ENCODE measurements at places on chromosomes 4 and X.

DNA sequence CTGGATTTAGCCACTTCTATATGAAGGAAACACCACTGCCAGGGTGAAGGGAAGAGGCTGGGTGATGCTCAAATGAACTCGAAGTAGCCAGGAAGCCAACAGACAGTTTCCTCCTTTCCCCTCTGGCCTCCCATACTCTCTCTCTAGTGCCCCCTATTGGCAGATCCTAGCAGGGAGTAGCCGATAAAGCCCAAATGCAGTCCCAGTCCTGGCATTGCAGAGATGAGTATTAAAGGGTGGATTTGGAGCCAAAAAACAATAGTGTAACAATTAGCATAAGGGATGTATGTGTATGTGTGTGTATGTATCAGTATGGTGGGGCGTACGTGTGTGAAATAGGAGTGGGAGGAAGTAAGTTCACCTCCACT lies 213.8 kb upstream of the LDB2 start:
- DNase-seq, result peak; percentile 70

DNA sequence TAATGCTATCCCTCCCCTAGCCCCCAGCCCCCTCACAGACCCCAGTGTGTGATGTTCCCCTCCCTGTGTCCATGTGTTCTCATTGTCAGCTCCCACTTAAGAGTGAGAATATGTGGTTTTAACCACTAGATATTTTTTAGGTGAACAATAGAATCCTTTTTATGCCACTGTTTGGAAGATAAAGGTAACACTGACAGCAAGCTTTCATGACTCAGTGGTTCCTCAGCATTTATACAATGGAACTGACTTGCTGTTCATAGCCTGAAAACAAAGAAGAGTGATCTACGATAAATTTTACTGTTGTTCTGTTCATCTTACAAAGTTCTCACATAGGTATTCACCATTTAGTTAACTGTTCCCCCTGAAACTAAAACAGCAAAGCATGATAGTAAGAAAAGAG lies 147.8 kb downstream of the ARHGAP10 start:
- DNase-seq, result no peak

DNA sequence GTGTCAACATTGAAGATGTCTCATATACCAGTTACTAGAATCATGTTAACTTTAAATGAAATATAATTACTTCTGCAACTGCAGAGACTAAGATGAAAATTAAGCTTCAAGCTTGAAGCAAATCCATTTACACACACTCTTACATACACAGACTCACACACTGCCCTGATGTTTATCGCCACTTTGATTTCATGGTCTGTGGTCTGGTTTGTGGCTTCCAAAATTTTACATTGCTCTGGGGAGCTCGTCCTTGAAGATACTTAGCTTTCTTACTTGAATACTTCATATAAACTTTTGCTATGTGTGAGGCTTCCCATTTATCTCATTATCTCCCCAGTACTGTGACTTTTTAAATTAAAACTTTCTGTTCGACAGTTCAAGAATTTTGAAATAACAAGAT lies 35.8 kb downstream of the ARHGEF38 start:
- no peak for DNase-seq

DNA sequence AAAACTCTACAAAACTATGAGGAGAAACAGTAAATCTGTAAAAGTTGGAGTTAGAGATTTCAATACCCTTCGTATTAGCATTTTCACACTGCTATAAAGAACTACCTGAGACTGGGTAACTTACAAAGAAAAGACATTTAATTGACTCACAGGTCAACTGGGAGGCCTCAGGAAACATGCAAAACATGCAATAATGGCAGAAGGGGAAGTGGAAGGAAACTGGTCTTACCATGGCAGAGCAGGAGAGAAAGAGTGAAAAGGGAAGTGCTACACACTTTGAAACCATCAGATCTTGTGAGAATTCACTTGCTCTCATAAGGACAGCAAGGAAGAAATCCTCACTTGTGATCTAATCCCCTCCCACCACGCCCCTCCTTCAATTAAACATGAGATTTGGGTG lies 949.9 kb downstream of the TECRL start:
- DNase-seq, result no peak

DNA sequence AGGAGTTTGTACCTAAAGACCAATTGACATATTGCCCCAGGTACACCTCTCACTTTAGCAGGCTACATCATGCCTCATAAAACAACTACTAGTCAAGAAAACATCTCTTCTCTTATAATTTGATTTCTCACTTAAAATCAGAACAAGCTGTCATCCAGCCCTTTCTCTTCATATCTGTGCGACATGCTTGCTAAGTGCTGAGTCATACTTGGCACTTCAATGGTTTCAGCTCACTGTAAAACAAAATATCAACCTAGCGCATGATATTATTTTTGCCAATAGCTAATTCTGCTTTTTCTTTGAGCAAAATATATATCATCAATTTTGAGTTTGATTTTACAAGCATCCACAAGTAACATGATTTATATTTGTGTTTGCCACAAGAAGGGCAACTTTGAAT lies 27.9 kb upstream of the FUNDC1 start:
- no peak for DNase-seq

GRCh38 chrX:78923198-78924015 lies 21.8 kb upstream of the P2RY10 start:
- DNase-seq, result no peak

DNA sequence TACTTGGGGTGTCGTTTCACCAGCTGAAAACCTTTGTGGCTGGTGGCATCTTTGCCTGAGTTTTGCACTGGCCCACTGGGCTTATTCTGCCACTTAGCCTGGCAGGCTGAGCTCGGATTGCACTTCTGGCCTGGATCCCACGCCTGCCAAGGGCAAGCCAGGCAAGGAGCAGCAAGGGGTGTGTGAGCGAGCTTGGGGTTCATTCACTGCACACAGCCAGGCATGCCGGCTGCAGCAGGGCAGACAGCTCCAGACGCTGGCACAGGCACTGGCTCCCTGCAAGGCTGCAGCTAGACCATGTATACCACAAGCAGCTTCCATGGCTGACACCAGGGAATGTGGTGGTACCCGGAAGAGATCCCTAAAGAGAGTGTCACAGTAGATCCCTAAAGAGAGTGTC lies 476.3 kb downstream of the EPHA5 start:
- no peak for DNase-seq

- no peak for DNase-seq
Observed at GRCh38 chr4:39353478-39354253, 12.5 kb downstream of the RFC1 start.

- DNase-seq, result no peak
Observed at GRCh38 chr4:149158817-149159216, 656.8 kb downstream of the IQCM start.

DNA sequence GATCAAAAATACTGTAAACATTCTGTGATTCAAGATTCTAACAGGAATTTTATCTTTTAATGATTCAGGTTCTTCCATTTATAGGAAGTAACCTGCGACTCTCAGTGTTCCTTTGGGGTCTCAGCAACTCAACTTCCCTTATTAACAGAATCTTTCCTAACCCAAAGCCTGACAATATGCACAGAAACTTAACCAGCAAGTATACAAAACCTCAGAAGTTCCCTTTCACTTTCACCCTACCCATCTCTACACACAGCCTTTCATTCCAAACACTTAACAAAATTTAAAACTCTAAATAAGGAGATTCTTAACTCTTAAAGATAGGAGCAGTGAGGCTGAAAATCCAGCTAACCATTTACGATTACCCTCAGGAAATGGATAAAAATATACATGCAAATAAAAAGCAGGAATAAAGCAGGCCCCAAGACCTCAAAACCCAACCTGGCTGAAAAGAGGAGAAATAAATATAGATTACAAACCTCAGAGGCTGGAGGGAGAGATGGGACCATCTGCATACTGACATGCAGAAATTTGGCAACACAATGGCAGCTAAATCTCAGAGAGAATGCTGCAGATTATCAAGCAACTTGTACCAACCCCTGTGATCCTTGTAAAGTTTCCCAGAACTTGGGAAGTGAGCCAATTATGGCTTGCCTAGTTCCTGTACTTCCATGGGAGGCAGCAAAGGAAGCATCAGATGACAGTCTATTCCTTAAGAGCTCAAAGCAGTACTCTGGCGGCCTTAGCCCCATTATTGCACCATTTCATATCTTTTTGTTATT lies 101.0 kb downstream of the ATP11C start:
- peak; percentile 6 for DNase-seq

DNA sequence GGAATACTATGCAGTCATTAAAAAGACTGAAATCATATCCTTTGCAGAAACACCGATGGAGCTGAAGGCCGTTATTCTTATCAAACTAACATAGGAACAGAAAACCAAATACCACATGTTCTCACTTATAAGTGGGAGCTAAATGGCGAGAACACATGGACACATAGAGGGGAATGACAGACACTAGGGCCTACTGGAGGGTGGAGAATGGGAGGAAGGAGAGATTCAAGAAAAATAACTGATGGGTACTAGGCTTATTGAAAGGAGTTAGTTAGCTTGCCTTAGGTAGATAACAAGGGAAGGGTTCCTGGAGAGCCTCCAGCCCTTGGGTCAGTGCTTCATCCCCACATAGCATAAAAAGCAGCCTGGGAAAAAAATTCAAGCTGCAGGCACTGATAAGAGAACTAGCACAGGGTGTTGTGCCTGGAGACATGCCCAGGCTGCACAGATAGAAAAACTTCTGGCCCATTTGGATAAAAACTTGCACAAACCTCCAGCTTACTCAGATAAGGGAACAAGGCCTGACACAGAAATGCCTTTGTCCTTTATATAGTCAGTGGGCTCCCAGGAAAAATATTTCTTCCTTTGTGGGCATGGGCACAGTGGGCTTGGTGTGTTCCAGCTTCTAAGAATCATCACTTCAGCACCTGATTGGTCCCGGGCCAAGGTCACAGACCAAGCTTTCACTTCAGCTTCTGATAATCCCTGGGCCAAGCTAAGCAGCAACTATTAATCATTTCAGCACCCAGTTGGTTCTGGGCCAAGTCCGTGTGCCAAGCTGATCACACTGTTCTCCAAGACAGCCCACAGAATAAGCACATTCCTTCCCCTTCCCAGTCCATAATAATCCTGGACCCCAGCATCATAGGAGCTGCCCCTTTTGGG lies 23.1 kb upstream of the PWWP3B start:
- no peak for DNase-seq

DNA sequence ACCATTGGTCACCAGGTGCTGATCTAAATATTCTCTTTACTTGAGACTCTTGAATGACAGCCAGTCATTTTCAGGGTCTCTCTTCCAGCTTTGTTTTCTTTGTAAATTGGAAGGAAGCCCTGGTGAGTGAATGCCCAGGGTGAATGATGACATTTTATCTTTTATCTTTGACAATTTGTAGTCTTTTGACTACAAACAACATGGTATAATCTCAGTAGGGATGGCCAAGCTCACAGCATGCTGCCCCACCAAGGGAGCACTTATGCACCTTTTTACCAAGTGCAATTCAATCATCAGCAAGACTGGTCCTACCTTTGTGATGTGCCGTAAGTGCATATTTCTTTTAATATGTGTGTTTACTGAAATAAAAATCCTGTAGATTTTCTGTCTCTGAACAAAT lies 5.7 kb downstream of the AFM start:
- DNase-seq, result no peak

DNA sequence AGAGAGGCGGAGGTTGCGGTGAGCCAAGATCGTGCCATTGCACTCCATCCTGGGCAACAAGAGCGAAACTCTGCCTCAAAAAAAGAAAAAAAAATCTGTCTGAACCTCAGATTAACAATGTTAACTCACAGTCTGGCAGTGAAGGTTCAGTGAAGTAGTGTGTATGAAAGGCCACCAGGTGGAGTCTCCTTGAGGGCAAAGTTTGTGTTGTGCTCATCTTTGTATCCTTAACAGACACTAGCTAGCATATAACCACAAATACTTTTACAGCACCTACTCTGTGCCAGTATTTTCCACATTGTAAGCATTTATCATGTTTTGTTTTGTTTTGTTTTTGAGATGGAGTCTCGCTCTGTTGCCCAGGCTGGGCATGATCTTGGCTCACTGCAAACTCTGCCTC lies 46.0 kb upstream of the MGST2 start:
- peak; percentile 35 for DNase-seq

DNA sequence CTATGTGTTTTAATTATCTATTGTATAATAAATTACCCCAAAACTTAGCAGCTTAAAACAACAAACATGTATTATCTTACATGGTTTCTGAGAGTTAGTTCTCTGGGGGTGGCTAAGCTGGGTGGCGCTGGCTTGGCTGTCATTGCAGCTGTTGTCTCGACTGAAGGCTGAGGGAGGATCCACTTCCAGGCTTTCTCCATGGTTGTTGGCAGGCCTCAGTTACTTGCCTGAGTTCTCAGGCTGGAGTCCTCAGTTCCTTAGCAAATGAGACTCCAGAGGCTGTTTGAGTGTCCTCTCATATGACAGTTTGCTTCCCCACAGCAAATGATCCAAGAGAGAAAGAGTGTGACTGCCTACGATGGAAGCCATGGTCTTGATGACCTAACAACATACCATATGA lies 23.5 kb upstream of the GALNT7 start:
- DNase-seq, result no peak

DNA sequence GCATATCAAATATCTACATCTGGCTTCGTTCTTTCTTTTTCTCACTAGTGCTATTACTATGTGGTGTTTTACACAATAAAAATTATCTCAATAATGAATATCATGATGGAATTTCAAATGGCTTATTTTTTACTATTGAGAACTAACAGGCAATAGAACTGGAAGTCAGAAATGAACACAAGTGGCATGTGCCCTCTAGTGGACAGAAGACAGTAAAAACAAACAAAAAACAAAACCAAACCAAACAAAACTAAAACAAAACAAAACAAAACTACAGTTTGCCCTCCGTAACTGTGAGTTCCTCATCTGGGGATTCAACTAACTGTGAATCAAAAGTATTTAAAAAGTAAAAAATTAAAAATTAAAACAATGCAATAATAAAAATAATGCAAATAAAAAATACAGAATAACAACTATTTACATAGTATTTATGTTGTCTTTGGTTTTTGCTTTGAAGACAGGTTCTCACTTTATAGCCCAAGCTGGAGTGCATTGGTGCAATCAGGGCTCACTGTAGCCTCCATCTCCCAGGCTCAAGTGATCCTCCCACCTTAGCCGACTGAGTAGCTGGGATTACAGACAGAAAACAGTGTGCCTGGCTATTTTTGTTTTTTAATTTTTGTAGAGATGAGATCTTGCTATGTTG lies 195.6 kb upstream of the TACR3 start:
- DNase-seq, result peak; percentile 14

- no peak for DNase-seq
Observed at GRCh38 chrX:43003939-43004338, 226.0 kb upstream of the PPP1R2C start.

DNA sequence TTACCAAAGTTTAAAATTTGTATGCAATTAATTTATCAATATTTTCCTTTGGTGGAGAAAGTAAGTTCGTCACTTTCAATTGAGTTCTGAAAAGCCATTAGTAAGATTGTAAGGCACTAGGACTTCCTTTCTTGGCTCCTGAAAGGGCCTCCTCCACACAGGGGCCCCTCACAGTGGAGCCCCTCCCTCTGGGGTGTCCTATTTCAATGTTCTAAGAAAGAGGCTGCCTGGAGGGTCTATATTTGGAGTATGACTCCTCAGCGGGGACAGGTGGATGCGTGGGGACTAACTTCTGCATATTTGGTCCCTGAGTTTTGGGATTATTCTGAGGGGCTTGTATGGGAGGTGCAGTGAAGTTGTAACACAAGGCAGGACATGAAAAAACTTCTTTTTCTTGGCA lies 1.6 kb upstream of the ARMCX4 start:
- peak; percentile 62 for DNase-seq

- no peak for DNase-seq
Observed at GRCh38 chr4:53890461-53890860, 173.9 kb downstream of the CHIC2 start.

- no peak for DNase-seq
Observed at GRCh38 chrX:24030597-24030996, 3.6 kb upstream of the KLHL15 start.

Data from iPS-NIHi11 (cell line).